ENCODE measurements at places on chromosomes 4 and X. TPM values are rescaled to one million over a fixed set of nuclear protein-coding genes. Genes with fewer than 3 reads are reported as not detected.
A peak's percentile ranks its signal among the peaks of the same experiment; 100 is the strongest.

DNA sequence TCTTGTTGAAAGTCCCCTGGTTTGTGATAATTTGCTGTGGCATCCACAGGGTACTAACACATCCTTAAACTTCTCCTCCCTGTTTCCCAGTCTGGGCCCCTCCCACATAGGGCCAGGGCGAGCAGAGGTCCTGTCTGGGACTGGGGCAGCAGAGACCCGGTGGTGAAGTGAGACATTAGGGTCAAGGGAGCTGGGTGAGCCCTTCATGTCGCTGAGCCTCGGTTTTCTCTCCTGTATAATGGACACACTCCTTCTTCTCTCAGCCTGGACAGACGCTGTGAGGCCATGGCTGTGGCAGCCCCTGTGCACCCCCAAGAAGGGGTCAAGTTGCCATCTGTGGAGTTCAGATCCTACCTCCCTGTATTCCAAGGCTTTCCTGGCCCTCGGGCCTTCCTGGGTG, 33.0 kb upstream of the HMX1 start:
- H3K4me1 ChIP-seq, result no peaks in the 10 kb centered on the region
- H3K36me3 ChIP-seq, result no peaks in the 10 kb centered on the region
- DNase-seq, result no peak
- peaks cover 29% of the 10 kb centered on the region for H3K27me3 ChIP-seq
- no peak overlapping the region for H3K27ac ChIP-seq
- H3K4me3 ChIP-seq, result no peak overlapping the region

DNA sequence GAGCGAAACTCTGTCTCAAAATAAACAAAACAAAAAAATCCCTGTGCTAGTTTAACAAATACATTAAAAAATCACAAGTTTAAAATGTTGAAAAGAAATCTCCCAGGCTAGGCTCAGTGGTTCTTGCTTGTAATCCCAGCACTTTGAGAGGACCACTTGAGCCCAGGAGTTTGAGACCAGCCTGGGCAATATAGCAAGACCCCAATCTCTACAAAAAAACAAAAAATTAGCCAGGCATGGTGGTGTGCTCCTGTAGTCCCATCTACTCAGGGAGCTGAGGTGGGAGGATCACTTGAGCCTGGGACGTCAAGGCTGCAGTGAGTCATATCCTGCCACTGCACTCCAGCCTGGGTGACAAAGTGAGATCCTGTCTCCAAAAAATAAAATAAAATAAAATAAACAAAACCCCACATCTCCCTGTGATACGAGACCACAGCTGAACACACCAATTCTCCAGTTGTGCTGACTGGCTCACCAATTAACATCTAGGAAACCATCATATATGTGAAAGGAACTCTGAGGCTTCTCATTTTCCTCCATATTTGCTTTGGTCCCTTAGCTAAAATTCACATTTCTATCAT, 7.3 kb downstream of the RPS4X start:
- peaks cover 31% of the 10 kb centered on the region for H3K4me1 ChIP-seq
- DNase-seq, result peak; percentile 59
- no peak overlapping the region for H3K4me3 ChIP-seq
- peaks cover 80% of the 10 kb centered on the region for H3K36me3 ChIP-seq

DNA sequence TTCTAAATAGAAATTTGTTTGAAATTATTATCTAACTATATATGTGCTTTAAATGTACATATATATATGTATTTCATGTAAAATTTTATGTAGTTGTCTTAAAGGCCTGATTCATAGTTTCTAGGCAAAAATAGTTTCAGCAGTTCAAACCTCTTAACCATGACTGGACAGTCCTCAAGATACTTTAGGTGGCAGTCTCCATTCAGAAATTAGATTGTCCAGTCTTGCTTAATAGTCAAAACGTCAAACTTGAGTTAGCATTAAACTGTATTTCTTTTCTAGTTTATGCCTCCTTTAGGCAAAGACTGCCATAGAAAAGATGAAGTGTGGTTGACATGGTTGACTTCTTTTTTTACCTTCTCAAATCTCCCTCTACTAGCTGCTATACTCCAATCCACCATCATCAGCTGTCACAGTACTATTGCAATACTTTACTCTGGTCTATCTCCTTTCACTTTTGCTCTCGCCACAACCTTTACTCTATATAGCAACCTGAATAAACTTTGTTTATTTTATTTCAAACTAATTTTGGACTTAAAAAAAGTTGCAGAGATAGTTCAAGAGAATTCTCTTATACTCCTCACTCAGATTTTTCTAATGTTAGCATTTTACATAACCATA, 395.6 kb upstream of the DIPK2B start:
- no peaks in the 10 kb centered on the region for H3K36me3 ChIP-seq
- H3K27me3 ChIP-seq, result peaks cover 76% of the 10 kb centered on the region
- no peaks in the 10 kb centered on the region for H3K4me1 ChIP-seq
- no peak overlapping the region for H3K4me3 ChIP-seq

- H3K27ac ChIP-seq, result no peak overlapping the region
- no peaks in the 10 kb centered on the region for H3K36me3 ChIP-seq
- H3K4me3 ChIP-seq, result no peak overlapping the region
- DNase-seq, result no peak
- H3K27me3 ChIP-seq, result peaks cover 41% of the 10 kb centered on the region
These were observed 52.9 kb downstream of the PGRMC1 start for GRCh38 chrX:119288890-119289393.

DNA sequence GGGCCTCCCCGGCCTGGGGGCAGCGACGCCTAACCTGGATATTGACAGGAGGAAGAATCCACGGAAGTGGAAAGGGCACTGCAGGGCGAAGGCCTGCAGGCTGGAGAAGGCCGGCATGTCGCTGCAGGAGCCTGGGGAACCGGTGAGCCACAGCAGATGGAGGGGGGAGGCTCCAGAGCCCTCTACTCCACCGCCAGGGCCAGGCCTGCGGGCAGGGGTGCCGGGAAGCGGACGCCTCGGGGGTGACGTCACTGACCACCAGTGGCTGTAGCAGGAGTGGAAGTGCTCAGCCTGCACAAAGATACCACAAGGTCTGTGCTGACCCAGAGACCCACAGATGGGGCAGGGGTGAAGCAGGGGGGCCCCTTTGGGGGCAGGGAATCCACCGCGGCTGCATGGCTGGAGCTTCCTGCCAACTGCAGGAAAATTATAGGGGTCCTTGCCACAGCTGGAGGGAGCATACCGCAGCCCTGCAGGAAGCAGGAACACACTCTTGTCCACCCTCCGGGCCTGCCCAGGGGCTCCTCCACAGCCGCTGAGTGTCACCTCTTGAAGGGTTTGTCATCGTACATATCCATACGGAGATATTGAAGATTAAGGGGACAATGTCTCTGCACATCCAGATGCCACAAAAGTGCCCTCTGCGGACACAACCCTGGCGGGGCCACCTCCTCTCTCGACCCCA, 7.6 kb upstream of the HTRA3 start:
- no peaks in the 10 kb centered on the region for H3K4me1 ChIP-seq
- DNase-seq, result no peak
- H3K4me3 ChIP-seq, result no peak overlapping the region
- peaks cover 13% of the 10 kb centered on the region for H3K27me3 ChIP-seq
- H3K27ac ChIP-seq, result no peak overlapping the region
- H3K36me3 ChIP-seq, result no peaks in the 10 kb centered on the region

- no peaks in the 10 kb centered on the region for H3K36me3 ChIP-seq
- no peaks in the 10 kb centered on the region for H3K27me3 ChIP-seq
- peak overlapping the region; percentile 80 for H3K27ac ChIP-seq
- DNase-seq, result peak; percentile 7
- peak overlapping the region; percentile 97 for H3K4me3 ChIP-seq
These were observed 1.7 kb downstream of the SH3D19 start for GRCh38 chr4:151323667-151324066.

GRCh38 chr4:75557696-75558095, 1.8 kb downstream of the ODAPH start:
- no peak for DNase-seq
- H3K4me1 ChIP-seq, result peaks cover 8% of the 10 kb centered on the region
- no peak overlapping the region for H3K27ac ChIP-seq
- no peak overlapping the region for H3K4me3 ChIP-seq

- H3K27ac ChIP-seq, result no peak overlapping the region
- no peak for DNase-seq
- H3K27me3 ChIP-seq, result no peaks in the 10 kb centered on the region
- no peaks in the 10 kb centered on the region for H3K36me3 ChIP-seq
- no peaks in the 10 kb centered on the region for H3K4me1 ChIP-seq
These were observed 656.7 kb downstream of the GABRG1 start for GRCh38 chr4:45467157-45467556.

- peak overlapping the region; percentile 87 for H3K27ac ChIP-seq
- peaks cover 56% of the 10 kb centered on the region for H3K27me3 ChIP-seq
- H3K4me3 ChIP-seq, result peak overlapping the region; percentile 73
- peak; percentile 78 for DNase-seq
These were observed 94.0 kb upstream of the TEX13A start for GRCh38 chrX:105314458-105314857.

- DNase-seq, result peak; percentile 4
- H3K4me1 ChIP-seq, result no peaks in the 10 kb centered on the region
- H3K27ac ChIP-seq, result no peak overlapping the region
- H3K27me3 ChIP-seq, result no peaks in the 10 kb centered on the region
- no peak overlapping the region for H3K4me3 ChIP-seq
- H3K36me3 ChIP-seq, result peaks cover 5% of the 10 kb centered on the region
These were observed 1718.8 kb upstream of the PCDH10 start for GRCh38 chr4:131430302-131430701.

- peaks cover 40% of the 10 kb centered on the region for H3K4me1 ChIP-seq
- no peaks in the 10 kb centered on the region for H3K27me3 ChIP-seq
- peak overlapping the region; percentile 61 for H3K27ac ChIP-seq
- no peak overlapping the region for H3K4me3 ChIP-seq
These were observed 25.4 kb upstream of the AFAP1 start for GRCh38 chr4:7964890-7965662.

GRCh38 chrX:13144927-13145655, 100.7 kb upstream of the FAM9C start:
- H3K27me3 ChIP-seq, result peaks cover 23% of the 10 kb centered on the region
- H3K4me3 ChIP-seq, result no peak overlapping the region
- no peaks in the 10 kb centered on the region for H3K4me1 ChIP-seq
- no peak for DNase-seq
- no peak overlapping the region for H3K27ac ChIP-seq

GRCh38 chr4:7863911-7864681, 75.6 kb downstream of the AFAP1 start:
- H3K36me3 ChIP-seq, result peaks cover 9% of the 10 kb centered on the region
- no peak for DNase-seq
- no peak overlapping the region for H3K27ac ChIP-seq
- H3K4me1 ChIP-seq, result peaks cover 19% of the 10 kb centered on the region
- no peak overlapping the region for H3K4me3 ChIP-seq
- no peaks in the 10 kb centered on the region for H3K27me3 ChIP-seq

- H3K36me3 ChIP-seq, result peaks cover 4% of the 10 kb centered on the region
- H3K27me3 ChIP-seq, result no peaks in the 10 kb centered on the region
- no peak overlapping the region for H3K27ac ChIP-seq
- DNase-seq, result no peak
- no peak overlapping the region for H3K4me3 ChIP-seq
These were observed 13.1 kb upstream of the ART3 start for GRCh38 chr4:76061421-76061820.

- H3K4me1 ChIP-seq, result no peaks in the 10 kb centered on the region
- no peaks in the 10 kb centered on the region for H3K36me3 ChIP-seq
- peaks cover 75% of the 10 kb centered on the region for H3K27me3 ChIP-seq
- H3K4me3 ChIP-seq, result no peak overlapping the region
These were observed 224.5 kb upstream of the TAPT1 start for GRCh38 chr4:16450724-16451123.

GRCh38 chr4:151105454-151106032, 6.1 kb downstream of the RPS3A start:
- no peak overlapping the region for H3K27ac ChIP-seq
- peaks cover 10% of the 10 kb centered on the region for H3K4me1 ChIP-seq
- H3K27me3 ChIP-seq, result no peaks in the 10 kb centered on the region
- H3K4me3 ChIP-seq, result no peak overlapping the region

DNA sequence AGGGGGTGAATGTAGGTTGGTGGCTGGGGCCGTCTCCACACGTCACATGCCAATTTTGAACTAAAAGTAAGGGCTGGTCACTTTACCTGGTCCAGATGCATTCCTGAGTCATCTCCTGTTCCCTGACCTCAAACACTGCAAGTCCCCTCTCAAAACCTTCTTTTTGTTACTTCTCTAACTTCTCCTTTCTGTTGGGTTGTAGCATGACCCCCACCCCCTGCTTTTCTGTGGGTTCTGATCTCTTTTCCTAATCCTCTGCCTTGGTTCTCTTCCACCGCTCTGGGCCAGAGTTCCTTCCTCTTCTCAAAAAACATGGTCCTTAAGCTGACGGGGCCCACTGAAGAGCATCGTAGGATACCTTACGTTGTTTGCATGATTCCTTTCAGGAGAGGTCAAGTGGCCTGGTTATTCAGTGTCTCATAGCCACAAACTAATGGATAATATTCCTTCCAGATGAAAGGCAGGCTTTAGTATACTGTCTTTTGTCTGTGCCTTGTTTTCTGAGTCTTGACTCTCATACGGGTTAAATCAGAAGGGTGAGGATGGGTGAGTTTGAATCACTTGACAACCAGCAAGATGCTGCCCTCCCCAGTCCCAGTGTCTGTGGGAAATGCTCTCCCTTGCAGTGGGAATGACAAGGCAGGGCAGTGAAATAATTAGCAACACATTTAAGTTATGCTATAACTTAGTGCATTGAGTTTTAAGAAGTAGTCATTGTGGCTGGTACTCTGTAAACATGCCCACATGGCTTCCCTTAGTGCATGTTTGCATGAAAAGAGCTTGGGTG, 15.1 kb downstream of the SMS start:
- no peak for DNase-seq
- H3K4me3 ChIP-seq, result no peak overlapping the region
- peaks cover 10% of the 10 kb centered on the region for H3K4me1 ChIP-seq
- no peak overlapping the region for H3K27ac ChIP-seq
- peaks cover 81% of the 10 kb centered on the region for H3K27me3 ChIP-seq
- H3K36me3 ChIP-seq, result peaks cover 7% of the 10 kb centered on the region

DNA sequence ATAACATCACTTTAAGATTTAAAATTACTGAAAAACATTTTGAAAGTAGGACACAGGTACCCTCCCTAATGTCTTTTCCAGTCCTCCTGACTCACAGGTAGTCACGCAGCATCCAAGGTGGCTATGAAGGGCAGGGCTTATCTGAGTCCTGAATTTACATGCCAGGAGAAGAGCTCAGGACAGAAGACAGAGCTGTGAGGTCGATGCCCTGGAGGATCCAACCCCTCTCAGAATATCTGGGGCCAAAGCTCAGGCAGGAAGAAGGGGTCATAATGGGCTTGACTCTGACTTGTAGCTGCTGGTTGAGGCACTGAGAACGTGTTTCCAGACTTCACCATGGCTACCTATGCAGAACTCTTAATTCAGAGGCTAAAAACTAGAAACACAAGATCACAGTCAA, 177.5 kb downstream of the AASDH start:
- H3K4me3 ChIP-seq, result no peak overlapping the region
- H3K27me3 ChIP-seq, result no peaks in the 10 kb centered on the region
- H3K36me3 ChIP-seq, result no peaks in the 10 kb centered on the region
- no peak for DNase-seq

EDA2R gene
- 30.3 TPM for total RNA-seq

AMTN gene
- not detected for total RNA-seq

INPP4B gene
- 17.6 TPM for total RNA-seq

SMR3A gene
- not detected for total RNA-seq

CYLC1 gene
- not detected for total RNA-seq

PHKA1 gene
- 8.9 TPM for total RNA-seq

TMSB15C gene
- total RNA-seq, result 1.3 TPM

Measured in MCF 10A (cell line).